ENCODE measurements at places on chromosomes 5 and 9. TPM values are rescaled to one million over a fixed set of nuclear protein-coding genes. Genes with fewer than 3 reads are reported as not detected.

DNA sequence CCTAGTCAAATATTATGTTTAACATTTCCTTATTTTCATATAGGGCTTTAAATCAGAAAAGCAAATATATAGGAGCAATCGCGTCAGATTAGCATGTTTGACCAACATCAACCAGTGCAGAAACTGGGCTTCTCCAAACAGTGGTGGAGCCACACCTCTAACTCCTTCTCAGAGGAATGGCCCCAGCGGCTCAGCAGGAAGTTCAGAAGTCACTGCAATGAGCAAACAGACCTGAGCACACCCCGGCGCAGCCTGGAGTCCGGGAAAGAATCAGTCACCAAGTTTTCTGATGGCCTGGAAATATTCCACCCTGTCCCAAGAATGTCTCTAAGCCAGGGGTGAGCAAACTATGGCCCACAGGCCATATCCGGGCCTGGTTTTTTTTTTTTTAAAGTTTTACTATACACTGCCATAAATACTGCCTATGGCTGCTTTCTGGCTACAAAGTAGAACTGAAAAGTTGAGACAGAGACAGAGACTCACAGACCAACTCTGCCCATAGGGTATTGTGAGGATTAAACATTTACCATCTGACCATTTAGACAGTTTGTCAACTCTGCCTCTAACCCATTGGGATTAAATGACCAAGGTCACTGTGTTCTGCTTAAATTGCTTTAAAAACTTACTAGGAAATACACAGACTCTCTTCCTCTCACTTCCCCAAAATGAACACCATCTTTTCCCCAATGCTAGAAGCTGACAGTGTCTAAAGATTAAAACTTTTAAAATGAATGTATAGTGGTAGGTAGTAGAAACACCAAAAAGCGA, 5.4 kb downstream of the GOLM1 start:
- no peaks in the 10 kb centered on the region for H3K27me3 ChIP-seq
- H3K4me1 ChIP-seq, result peaks cover 6% of the 10 kb centered on the region
- DNase-seq, result no peak
- no peak overlapping the region for H3K4me3 ChIP-seq
- H3K27ac ChIP-seq, result no peak overlapping the region

Gene ALG2
- 30.7 TPM for total RNA-seq

- no peak overlapping the region for H3K27ac ChIP-seq
- H3K27me3 ChIP-seq, result peaks cover 30% of the 10 kb centered on the region
- no peak for DNase-seq
- peaks cover 3% of the 10 kb centered on the region for H3K4me1 ChIP-seq
Observed at GRCh38 chr5:154465169-154465568, 12.9 kb downstream of the HAND1 start.

Gene SPAAR
- not detected for total RNA-seq

Gene OMD
- total RNA-seq, result not detected

DNA sequence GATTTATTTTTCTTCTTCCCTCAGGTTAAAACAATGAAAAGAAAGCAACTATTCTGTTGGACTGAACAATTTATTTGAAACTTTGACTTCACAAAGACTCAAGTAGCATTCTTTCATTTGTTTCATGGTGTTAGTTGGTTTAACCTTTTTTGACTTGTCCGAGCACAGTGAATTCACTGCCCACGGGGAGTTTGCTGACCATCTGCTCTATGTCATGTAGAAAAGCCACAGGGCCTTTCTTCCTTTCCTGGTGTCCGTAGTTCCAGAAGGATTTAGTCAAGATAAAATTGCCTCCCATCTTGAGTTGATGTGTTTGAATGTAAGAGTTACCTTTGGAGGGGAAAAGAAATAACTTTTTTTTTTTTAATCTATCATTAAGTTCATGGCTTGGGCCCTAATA, 55.1 kb upstream of the ZNF608 start:
- H3K27me3 ChIP-seq, result no peaks in the 10 kb centered on the region
- H3K27ac ChIP-seq, result no peak overlapping the region
- no peak for DNase-seq
- H3K36me3 ChIP-seq, result no peaks in the 10 kb centered on the region

Gene ENHO
- total RNA-seq, result 12.2 TPM

DNA sequence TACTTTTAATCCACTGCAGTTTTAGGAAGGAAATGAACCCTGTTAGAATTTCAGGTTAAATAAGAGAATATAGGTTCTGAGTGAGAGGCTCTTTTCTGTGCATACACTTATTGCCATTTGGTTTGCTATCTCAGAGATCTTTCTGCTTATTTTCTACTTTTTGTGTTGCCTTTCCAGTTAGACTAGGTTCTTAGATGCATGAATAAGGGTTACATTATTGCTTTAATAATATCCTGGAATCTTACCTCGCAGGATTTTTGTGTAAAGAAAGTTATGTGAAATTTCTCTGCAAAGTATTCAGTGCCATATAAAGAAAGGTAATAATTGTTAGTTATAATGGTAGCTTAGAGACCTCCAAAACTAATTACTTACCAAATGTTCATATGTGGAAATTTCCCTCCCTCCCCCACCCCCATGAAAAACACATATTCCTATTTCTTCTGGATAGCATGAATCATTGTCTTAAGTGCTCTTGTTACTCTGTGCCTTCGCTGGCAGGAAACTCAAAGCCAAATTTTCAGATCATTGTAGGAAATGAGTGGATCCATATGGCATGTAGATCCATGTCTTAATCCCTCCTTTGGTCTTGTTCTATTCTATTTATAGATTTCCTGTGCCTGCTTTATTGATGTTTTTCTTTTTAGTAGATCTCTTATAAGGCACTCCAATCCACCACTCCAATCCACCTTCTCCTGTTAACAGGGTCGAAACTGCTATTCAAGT, 2.7 kb upstream of the APBA1 start:
- H3K4me3 ChIP-seq, result no peak overlapping the region
- no peak overlapping the region for H3K27ac ChIP-seq
- no peaks in the 10 kb centered on the region for H3K36me3 ChIP-seq
- DNase-seq, result no peak
- H3K4me1 ChIP-seq, result peaks cover 4% of the 10 kb centered on the region
- H3K27me3 ChIP-seq, result peaks cover 6% of the 10 kb centered on the region

- H3K4me3 ChIP-seq, result no peak overlapping the region
- H3K36me3 ChIP-seq, result no peaks in the 10 kb centered on the region
- DNase-seq, result no peak
- H3K27me3 ChIP-seq, result no peaks in the 10 kb centered on the region
- H3K27ac ChIP-seq, result no peak overlapping the region
- H3K4me1 ChIP-seq, result no peaks in the 10 kb centered on the region
Observed at GRCh38 chr9:90365666-90366065, 277.0 kb downstream of the DIRAS2 start.

DNA sequence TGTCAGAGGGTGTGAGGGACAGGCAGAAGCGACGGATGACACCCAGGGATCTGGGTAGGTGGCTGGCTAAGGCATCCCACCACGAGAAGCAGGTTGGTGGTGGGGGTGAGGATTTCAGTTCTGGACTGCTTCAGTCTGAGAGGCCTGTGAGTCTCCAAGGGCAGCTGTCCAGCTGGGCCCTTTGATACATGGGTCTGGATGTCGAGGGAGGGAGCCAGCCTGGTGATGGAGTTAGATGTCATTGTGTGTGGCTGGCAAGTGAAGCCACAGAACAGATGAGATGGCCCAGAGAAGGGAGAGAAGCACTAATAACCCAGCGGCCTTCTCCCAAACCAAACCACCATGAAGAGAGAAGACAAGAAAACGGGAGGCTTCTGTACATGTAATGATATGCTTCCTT, 11.1 kb downstream of the MED27 start:
- H3K36me3 ChIP-seq, result peaks cover 2% of the 10 kb centered on the region
- no peak for DNase-seq
- H3K4me3 ChIP-seq, result no peak overlapping the region
- H3K27me3 ChIP-seq, result no peaks in the 10 kb centered on the region

- DNase-seq, result no peak
- no peak overlapping the region for H3K4me3 ChIP-seq
- no peak overlapping the region for H3K27ac ChIP-seq
- no peaks in the 10 kb centered on the region for H3K36me3 ChIP-seq
- 0 out of 2 replicates have a peak, but pooled peaks cover 1% of the 10 kb centered on the region for H3K4me1 ChIP-seq
Observed at GRCh38 chr5:109868737-109869136, 179.0 kb downstream of the MAN2A1 start.

Gene ADGRD2
- total RNA-seq, result 1.1 TPM

GRCh38 chr5:140175367-140176030, 511 bp downstream of the CYSTM1 start:
- peaks cover 4% of the 10 kb centered on the region for H3K4me1 ChIP-seq
- no peaks in the 10 kb centered on the region for H3K27me3 ChIP-seq
- no peaks in the 10 kb centered on the region for H3K36me3 ChIP-seq
- DNase-seq, result no peak

Gene CWC27
- total RNA-seq, result 43.4 TPM

- no peaks in the 10 kb centered on the region for H3K27me3 ChIP-seq
- H3K4me1 ChIP-seq, result no peaks in the 10 kb centered on the region
- no peak overlapping the region for H3K27ac ChIP-seq
Observed at GRCh38 chr5:175162036-175162435, 281.9 kb downstream of the DRD1 start.

Gene GABBR2
- 1.2 TPM for total RNA-seq

GRCh38 chr5:135116160-135116561, 82.1 kb upstream of the PITX1 start:
- no peak overlapping the region for H3K4me3 ChIP-seq
- DNase-seq, result no peak
- H3K27ac ChIP-seq, result no peak overlapping the region
- H3K4me1 ChIP-seq, result no peaks in the 10 kb centered on the region
- H3K36me3 ChIP-seq, result no peaks in the 10 kb centered on the region

Gene PPP2R2B
- 36.6 TPM for total RNA-seq

- H3K36me3 ChIP-seq, result no peaks in the 10 kb centered on the region
- H3K27me3 ChIP-seq, result no peaks in the 10 kb centered on the region
- no peaks in the 10 kb centered on the region for H3K4me1 ChIP-seq
- no peak for DNase-seq
- H3K27ac ChIP-seq, result no peak overlapping the region
Observed at GRCh38 chr5:135313405-135313804, 85.6 kb downstream of the MACROH2A1 start.

DNA sequence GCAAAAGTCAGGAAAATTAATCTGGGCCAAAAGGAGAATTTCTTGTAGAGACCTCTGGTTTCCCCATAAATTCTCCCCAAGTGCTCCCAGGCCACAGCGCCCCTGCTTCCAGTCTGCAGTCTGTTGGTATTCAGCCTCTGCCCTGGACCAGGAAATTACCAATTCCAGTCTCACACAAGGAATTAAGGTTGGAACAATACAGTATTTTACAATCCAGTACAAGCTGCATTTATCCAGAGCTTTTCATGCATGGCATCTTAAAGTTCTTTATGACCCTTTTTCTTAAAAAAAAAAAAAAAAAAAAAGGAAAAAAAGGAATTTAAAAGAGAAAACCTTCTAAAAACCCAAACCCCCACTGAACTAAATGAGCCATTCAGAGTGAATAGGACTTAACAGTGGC, 139.6 kb upstream of the RANBP3L start:
- H3K27me3 ChIP-seq, result no peaks in the 10 kb centered on the region
- peaks cover 2% of the 10 kb centered on the region for H3K4me1 ChIP-seq
- DNase-seq, result no peak
- no peaks in the 10 kb centered on the region for H3K36me3 ChIP-seq
- no peak overlapping the region for H3K27ac ChIP-seq

Gene GRM6
- total RNA-seq, result not detected

- H3K27ac ChIP-seq, result no peak overlapping the region
- no peak overlapping the region for H3K4me3 ChIP-seq
- DNase-seq, result no peak
- H3K4me1 ChIP-seq, result no peaks in the 10 kb centered on the region
Observed at GRCh38 chr5:122458278-122458872, 146.3 kb downstream of the SNCAIP start.

- H3K36me3 ChIP-seq, result no peaks in the 10 kb centered on the region
- no peak overlapping the region for H3K27ac ChIP-seq
- no peaks in the 10 kb centered on the region for H3K27me3 ChIP-seq
- no peaks in the 10 kb centered on the region for H3K4me1 ChIP-seq
- no peak overlapping the region for H3K4me3 ChIP-seq
- DNase-seq, result no peak
Observed at GRCh38 chr5:56164376-56164775, 68.8 kb downstream of the ANKRD55 start.

DNA sequence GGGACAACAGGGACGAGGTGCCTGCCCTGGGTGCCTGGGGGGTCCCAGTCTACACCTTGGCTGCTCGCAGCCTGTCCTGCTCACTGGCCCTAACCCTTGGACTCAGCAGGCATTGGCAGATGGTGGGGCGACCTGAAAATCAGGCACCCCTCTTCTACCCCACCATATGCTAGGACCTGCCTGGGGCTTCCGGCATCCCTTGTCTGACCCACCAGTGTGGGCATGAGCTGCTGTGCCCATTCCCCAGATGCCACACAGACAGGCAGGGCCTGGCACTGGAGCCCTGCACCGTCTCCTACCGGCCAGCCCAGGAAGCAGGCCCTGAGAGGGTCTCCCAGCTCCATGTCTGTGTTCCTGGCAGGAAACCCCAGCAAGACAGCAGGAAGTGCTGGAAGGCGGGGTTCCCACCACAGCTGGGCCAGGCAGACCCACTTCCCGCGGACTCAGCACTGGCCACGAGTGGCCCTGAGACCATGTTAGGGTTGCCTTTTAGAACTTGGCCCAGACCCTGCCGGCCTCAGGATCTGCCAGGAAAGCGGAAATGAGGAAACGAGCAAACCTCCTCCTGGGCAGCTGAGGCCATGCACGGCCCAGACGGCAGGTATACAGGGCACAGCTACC, 3.1 kb downstream of the NINJ1 start:
- H3K27ac ChIP-seq, result no peak overlapping the region
- DNase-seq, result no peak

DNA sequence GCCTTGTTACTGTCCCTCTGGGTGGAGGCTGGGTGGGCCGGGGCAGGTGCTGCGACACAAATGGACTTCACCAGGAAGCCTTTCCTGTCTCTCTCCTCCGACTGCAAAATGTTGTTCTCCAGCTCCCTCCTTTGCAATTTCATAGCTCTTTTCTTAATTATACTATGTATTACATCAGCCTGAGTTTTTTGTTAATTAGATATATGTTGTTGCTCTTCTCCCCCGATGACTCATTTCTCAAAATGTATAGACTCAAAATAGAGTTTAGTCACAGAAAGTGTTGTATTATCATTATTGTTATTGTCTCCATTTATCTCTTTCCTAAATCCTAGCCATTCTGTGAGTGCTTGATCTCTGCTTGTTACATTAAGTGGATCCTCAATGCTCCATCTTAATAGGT, 122.4 kb upstream of the OSMR start:
- no peaks in the 10 kb centered on the region for H3K27me3 ChIP-seq
- H3K36me3 ChIP-seq, result no peaks in the 10 kb centered on the region
- no peak overlapping the region for H3K4me3 ChIP-seq

Gene ASS1
- 108 TPM for total RNA-seq

DNA sequence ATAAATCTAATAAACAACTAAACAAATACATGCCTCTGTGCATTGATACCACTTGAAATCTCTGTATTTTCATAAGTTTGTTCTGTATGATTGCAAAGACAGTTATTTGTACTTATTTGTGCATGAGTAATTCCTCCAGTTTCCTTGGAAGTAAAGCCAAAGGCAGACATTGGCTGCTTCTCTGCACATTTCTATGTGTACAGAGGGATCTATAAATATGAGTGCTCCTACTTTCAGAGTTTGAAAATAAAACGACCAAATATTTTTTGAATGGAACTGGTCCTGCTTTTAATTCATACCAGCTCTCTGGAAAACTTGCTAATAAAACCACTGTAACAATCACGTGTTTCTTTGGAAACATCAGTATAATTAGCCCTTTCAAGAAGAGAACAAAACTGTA, 306.5 kb downstream of the MAN2A1 start:
- DNase-seq, result no peak
- H3K36me3 ChIP-seq, result no peaks in the 10 kb centered on the region
- no peak overlapping the region for H3K4me3 ChIP-seq

GRCh38 chr5:107619781-107620180, 51.0 kb downstream of the EFNA5 start:
- no peak for DNase-seq
- no peak overlapping the region for H3K4me3 ChIP-seq
- no peaks in the 10 kb centered on the region for H3K4me1 ChIP-seq
- H3K27ac ChIP-seq, result no peak overlapping the region

All from H1 (cell line).